RWPE2 (cell line): ENCODE measurements at places on chromosomes 2 and 18.

DNA sequence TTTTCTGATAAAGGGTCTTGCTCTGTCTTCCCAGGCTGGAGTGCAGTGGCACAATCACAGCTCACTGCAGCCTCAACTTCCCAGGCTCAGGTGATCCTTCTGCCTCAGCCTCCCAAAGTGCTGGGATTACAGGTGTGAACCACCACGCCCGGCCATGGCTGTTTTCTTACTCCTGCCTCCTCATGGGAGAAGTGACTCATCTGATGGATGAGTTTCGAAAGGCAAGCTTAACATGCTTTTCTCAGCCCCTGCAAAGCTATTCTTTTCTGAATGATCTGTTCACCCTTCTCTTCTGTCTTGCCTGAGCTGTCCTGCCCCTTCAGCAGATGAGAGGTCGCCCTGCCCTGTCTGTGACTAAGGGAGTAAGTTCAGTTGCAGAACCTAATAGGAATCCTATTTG is 929 bp upstream of the CREG2 start:
- DNase-seq: no peak

GRCh38 chr2:13996527-13996926 is 636.0 kb upstream of the LRATD1 start:
- no peak for DNase-seq

GRCh38 chr2:241894056-241894641 is 24.6 kb downstream of the RTP5 start:
- peak; percentile 71 for DNase-seq

DNA sequence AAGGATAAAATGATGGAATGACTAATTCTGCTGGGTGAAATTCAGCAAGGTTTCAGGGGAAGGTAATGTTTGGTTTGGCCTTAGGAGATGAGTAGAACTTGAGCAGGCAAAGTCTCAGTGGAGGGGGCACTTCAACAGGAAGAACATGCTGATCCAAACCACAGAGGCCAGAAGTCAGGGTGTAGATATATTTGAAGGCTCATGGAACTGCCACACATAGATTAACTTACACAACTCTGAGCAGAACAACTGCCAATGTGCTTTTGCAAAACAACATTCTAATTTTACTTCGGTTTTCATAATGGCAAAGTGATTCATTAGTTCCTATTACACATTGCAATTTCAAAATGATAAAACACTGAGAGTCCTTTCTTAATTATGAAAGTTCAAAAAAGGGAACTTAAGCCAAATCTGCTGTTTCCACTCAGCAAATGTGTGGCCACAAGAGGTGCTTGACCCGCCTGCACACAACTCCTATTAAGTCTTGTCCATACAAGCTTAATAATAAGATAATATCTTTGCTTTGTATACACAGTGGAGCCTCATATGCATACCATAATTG is 284.8 kb downstream of the MREG start:
- peak; percentile 61 for DNase-seq

GRCh38 chr2:38981003-38981669 is 91.5 kb downstream of the ARHGEF33 start:
- no peak for DNase-seq

DNA sequence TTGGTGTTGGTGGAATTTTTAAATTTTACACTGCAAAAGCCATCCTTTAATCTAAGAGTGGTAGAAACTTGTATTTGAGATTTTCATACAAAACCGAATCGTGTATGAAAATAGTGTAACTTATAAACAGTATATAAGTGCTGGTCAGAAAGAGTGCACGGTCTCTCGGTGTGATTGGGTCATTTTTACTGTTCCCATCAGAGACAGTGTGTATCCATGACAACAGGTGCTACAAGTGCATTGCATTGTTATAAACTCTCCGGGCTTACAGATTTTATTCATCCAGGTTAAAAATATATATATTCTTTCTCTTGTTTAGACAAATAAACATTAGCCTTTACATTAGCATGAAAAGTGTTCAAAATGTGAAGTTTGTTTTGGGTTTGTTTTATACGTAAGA is 721.9 kb downstream of the METTL4 start:
- DNase-seq: no peak

DNA sequence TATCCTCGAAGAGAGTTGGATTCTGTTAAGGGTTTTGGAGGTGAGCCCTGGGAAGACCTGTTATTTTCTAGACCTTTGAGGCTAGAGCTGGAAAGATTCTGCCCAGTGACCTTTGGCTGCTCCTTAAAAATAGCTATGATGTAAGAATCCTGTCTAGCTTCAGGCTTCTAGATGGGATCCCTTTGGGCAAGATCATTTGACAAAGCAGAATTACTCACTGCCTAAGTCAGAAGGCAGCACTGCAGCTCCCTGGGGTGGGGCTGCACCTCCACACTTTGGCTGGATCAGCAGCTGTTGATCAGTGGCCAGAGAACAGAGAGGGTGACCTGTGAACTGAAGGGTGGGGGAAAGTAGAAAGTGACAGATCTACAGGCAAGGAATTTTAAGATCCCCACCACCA is 103.8 kb downstream of the ASAP2 start:
- no peak for DNase-seq

DNA sequence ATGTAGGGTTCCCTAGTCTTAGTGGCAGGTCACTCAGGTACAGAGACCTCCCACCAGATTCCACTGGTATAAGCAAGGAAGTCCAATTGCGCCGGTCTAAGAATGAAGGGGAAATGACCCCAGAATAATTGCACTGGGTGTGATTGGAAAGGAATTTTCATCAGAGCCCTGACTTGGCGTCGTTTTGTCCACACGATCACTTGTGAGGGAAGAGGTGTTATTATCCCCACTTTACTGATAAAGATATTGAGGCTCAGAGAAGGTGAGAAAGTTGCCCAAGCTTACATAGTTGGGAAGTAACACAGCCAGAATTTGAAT is 61.5 kb downstream of the CIB4 start:
- DNase-seq: no peak

- DNase-seq: no peak
Measured at GRCh38 chr18:8623549-8624106, 14.4 kb downstream of the RAB12 start.

GRCh38 chr2:170891893-170892292 is 37.2 kb upstream of the GORASP2 start:
- DNase-seq: no peak

GRCh38 chr18:76188097-76188496 is 306.9 kb downstream of the ZNF516 start:
- DNase-seq: no peak

DNA sequence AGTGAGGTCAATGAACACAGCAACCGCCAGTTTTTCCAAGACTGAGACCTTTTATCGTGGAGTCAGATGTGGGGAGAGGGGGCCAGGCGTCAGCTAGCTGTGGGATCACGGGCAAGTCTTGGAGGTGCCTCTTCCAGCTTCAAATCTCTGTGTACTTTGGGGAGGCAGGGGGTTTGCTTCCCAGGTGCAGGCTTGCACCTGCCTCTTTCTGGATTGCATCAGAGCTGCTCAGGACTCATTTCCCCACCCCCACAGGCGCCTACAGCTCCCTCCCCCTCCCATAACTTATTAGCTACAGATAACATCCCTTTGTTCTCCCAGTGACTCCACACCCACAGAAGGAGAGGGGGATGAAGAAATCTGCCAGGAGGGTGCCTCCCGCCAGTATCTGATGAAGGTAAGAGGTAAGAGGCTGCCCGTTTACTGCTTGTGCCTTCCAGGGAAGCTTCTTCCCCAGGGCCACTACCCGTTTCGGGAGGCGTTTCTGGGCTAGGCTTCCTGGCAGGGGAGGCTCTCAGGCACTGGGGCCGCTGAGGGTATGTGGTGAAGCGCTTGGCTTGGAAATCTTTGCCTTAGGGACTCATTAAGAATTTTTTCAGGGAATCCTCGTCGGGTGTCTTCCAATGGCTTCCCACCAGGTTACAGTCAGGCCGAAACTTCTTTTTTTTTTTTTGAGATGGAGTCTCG is 18.8 kb upstream of the MRPL33 start:
- DNase-seq: no peak

GRCh38 chr2:134412639-134412999 is 158.7 kb downstream of the MGAT5 start:
- DNase-seq: no peak
